Bronchial epithelial cell (primary cell): ENCODE measurements at places on chromosomes 16 and 17.

DNA sequence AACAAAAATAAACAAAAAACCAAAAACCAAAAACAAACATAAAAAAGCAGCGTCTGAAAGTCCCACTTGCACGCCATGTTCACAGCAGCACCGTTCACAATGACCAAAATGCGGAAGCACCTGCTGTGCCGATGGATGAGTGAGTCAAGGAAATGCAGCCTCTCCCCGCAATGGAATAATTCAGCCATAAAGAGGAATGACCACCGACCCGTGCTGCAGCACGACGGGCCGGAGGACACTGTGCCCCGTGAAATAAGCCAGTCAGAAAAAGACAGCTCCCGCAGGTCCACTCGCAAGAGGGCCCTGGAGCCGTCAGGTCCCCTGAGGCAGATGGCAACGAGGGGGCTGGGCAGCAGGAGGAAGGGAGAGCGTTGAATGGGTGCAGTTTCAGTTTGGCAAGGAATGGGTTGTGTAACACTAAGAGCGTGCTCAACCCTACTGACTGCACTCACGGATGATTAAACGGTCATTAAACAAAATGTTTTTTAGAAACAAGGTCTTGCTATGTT, 5.1 kb downstream of the CLCN7 start:
- no peak for DNase-seq

- no peak for DNase-seq
Measured at GRCh38 chr17:44267165-44267455, 825 bp downstream of the SLC4A1 start.

DNA sequence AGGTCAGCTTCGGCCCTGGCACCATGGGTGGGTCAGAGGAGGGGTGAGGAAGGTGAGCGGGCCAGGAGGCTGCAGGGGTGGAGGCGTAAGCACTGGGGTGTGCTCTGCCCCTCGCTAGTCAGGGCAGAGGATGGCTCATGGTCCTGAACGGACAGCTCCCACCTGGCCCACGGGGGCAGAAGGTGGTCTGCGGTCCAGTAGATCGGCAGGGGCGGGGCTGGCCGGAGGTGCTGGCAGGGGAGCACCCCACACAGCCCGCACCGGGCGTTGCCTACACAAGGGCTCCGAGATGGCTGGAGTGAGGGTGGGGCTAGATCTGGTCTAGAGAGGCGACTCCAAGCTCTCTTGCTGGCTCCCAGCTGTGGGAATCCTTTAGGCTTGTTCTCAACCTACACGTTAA, 8.2 kb downstream of the NPTX1 start:
- DNase-seq, result no peak

- DNase-seq, result peak; percentile 5
Measured at GRCh38 chr16:12168074-12169000, 191.8 kb downstream of the SNX29 start.

DNA sequence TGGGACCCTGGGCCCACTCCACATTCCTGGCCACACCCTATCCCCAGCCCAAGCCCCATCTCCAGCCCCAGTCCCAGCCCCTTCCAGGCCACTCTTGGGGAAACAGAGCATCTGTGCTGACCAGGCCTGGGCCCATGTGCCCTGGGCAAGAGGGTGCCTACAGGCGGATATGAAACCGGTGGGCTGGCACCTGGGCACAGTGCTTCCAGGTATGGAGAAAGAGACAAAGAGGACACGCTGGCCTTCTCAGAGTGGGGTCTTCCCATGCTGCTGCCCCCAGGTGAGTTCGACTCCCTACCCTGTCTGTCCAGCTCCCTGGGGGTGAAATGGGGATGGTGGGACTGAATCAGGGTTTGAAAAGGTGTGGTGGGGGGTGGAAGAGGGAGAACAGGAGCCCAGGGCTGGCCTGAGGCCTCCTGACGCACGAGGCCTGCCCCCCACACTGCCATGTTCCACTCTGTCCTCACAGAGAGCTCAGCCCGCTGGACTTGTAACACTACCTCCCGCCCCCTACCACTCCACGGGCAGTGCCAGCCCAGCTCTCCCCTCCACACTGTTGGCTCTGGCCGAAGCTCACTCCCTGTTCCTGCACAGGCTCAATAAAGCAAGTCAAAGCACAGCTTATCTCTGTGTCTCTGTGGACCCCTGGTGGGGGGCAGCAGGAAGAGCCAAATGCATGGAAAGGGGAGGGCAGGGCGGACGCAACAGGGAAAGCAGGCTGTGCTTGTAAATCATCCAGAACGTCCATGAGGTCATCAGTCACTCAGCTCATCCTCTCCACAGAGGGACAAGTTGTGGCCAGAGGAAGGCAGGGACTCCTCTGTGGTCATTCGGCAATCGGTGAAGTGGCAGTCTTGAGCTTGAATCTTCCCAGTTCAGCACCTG, 71.1 kb upstream of the TMEM97 start:
- no peak for DNase-seq

DNA sequence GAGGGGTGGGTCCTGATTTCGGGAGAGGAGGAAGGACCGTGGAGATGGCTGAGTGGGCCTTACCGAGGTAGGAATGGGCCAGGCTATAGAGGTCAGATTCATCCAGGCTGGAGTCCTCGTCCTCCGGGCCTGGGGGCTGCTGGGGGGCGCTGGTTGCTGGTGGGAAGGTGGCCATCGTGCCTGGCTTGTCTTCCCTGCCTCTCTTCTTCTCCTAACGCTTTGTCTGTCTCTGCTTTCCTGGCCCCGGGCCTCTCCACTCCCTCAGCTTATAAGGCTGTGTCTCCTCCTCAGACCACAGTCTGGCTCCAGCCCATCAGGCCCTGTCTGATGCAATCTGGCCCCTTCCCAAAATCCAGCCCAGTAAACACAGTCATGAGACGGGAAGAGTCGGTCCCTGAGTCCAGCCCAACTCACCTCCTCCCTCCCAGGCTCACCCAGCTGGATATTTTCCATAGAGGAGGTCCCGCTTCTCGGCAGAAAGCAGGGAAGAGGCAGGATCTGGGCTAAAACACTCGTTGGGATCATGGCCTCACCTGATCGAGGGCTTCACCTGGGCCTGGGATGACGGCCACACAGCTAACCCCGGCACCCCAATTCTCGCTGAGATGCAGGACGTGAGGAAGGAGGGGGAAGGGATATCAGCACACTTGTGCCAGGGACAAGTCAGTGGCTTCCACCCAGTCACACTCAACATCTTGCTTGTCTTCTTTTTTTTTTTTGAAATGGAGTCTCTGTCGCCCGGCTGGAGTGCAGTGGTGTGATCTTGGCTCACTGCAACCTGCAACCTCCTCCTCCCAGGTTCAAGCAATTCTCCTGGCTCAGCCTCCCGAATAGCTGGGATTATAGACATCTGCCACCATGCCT, at the start of gene NUPR1:
Gene NUPR1 (minus strand): TSS at position 242 of the 864 bp plus-strand sequence. CDS start 67 bp downstream, at position 175.
- DNase-seq, result peak; percentile 88

DNA sequence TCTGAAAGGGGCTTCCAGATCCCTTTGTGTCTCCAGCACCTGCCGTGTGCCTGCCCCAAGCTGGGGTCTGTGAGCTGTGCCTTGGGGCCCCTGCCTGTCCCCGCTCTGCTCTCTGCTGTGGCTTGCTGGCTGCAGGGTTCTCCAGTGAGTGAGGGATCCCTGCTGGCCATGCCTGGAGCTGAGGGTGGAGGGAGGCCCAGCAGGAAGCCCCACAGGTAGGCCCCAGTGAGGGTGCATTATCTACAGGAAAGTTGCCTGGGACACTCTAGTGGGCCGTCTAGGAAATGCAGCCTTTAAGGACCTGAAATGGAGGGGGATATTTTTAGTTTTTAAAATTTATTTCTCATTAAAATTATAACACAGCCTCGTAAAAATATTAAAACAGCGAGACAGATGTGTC, 50.9 kb downstream of the JPH3 start:
- DNase-seq, result peak; percentile 1

GRCh38 chr17:32116937-32117336, 25.4 kb upstream of the RHOT1 start:
- DNase-seq, result no peak

DNA sequence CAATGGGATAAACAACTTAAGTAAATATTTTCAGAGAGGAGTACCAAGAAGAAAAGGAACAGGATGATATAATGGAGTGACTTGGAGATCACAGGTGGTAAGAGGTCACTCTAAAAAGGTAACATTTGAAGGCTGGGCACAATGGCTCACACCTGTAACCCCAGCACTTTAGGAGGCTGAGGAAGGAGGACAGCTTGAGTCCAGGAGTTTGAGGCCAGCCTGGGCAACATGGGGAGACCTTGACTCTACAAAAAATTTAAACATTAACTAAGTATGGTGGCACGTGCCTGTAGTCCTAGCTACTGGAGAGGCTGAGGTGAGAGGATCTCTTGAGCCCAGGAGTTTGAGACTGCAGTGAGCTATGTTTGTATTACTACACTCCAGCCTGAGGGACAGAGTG, 3.4 kb upstream of the TMEM11 start:
- DNase-seq, result no peak

DNA sequence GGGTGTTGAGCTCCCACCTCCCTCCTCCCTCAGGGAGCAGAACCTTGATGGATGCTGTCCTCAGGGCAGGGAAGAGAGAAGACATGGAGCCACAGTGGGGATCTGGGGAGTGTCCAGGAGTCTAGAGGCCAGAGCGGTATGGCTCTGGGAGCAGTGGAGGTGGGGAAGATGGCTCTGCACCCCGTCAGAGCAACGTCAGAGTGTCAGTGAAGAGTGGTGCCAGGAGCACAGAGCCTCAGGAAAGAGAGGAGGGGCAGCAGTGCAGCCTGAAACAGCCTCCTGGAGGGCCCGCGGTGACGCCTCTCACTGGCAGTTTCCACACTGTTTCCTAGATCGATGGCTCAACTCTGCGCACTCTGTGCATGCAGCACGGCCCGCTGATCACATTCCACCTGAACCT, 23.2 kb upstream of the SLC5A11 start:
- no peak for DNase-seq

GRCh38 chr16:324451-325334, 27.8 kb downstream of the AXIN1 start:
- DNase-seq, result no peak

DNA sequence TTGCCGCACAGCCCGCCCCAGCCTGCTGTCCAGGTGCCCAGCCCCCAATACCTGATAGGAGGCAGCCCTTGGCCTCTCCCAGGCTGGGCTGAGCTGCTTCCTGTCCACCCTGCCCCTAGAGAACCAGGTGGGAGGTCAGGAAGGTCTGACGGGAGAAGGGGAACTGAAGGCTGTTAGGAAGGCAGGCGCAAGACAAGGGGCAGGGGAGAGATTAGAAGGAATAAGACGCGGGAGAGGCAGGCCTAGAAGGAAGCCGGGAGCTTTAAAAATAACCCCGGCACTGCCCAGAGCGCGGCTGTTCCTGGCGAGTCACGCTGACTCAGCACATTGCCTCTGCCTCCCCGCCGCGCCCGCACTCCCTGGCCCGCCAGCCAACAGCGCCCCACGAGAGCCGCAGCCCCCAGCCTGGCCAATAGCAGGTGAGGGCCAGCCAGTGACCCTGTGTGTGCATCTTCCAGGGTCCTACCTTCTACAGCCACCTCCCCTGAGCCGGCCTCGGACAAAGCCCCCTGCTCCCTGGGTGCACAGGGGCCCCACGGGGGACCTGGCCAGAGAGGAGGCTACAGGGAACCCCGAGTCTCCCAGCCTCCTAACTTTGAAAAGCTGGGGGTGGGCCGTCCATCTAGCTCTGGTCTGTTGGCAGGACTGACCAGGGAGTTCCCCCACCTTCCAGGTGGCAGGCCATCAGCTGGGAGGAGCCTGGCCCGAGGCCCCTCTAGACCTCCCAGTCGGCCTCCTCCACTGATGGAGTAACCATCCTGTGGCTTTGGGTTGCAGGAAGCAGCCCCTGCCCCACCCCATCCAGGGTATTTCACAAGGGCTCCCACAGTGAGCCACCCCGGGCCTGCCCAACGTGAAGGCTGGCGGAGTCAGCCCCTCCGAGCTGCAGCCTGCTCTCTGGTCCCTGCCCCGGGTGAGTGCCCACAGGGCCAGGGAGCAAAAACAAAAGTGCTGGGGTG, 4.0 kb downstream of the MAFG start:
- DNase-seq, result peak; percentile 38

DNA sequence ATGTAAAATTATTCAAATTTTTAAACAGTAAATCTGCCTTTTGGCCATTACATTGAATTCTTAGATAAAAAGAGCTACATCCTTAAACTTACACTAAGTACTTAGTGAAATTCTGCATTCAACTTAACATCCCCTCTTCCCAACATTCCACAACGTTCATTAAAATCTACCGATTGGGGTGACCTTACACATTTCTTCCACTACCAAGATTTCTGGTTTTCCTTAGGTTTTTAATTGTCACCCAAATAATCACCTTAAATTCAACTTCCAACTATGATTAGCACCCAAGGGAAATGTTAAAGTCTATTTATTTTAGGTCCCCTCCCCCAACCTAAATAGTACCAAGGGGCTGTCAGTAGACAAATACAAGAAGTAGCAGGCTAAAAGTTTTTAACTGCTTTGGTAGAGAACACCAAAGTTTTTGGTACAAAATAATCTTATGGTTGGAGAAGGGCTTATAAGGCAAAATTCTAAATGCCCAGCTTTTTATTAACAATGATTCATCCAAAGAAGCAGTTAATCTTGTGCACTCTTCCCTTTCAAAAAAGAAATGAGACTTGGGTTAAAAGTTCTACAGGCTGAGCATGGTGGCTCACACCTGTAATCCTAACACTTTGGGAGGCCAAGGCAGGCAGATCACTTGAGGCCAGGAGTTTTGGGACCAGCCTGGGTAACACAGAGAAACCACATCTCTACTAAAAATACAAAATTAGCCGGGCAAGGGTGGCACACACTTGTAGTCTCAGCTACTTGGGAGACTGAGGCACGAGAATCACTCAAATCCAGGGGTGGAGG, 4.7 kb downstream of the SRSF1 start:
- no peak for DNase-seq

- peak; percentile 29 for DNase-seq
Measured at GRCh38 chr17:43720311-43721060, 38.1 kb downstream of the SOST start.

DNA sequence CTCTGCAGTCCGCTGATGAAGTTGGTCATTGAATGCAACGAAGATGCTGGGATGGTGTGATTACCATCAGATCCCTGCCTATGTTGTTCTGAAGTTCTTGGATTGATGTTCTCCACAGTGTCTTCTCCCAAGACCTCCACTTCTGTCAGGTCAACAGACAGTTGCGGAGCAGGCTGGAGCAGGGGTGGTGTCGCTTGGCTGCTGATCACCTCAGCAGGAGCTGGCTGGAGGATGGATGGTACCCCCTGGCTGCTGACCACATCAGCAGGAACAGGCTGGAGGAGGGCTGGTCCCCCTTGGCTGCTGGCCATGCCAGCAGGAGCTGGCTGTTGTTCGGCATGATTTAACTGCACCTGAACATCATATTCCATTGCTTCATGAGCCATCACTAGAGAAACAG, 5.6 kb downstream of the RFWD3 start:
- no peak for DNase-seq

DNA sequence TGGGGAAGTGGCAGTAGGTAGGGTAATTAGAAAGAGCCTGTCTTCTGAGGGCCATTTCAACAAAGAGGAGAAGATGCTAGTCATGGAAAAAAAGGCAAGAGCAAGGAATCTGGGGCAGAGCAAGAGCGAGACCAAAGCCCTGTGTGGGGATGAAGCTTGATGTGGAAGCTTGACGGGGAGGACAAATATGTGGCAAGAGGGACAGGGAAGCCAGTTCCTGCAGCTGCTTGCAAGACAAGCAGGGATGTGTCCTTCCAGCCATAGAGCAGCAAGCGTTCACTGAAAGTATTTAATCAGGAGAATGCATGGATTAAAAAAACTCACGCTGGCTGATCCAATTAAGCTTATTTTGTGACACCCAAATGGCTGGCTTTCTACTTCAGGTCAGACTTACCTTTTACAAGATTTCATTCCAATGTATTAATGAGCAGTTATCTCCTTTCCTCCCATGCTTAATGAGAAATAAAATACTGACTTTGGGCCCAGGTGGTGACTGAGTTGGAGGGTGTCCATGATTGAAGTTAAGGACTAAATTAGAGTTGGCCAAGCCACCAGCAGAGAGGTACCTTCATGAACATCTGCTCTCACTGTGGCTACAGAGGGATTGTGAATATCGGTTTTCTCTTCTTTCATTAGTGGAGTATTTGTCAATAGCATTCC, 76.8 kb downstream of the ABCA8 start:
- DNase-seq, result no peak
